ENCODE measurements at places on chromosomes 1 and 21.

DNA sequence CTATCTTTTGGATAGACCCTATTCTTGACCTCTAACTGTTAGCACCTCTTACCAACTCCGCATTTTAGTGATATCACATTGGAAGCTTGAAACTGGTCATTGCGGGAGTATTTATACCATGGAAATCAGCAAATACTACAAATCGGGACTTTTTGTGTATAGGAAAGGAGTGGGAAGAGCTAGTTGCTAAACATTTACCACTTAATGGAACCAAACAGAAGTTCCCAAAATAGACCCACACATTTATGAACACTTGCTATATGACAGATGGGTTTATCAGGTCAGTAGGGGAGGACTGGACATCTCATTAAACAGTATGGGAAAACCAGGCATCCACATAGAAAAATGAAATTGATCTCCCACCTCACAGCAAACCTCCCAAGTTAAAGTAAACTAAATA lies 29.4 kb downstream of the PHC2 start:
- no peak for DNase-seq

DNA sequence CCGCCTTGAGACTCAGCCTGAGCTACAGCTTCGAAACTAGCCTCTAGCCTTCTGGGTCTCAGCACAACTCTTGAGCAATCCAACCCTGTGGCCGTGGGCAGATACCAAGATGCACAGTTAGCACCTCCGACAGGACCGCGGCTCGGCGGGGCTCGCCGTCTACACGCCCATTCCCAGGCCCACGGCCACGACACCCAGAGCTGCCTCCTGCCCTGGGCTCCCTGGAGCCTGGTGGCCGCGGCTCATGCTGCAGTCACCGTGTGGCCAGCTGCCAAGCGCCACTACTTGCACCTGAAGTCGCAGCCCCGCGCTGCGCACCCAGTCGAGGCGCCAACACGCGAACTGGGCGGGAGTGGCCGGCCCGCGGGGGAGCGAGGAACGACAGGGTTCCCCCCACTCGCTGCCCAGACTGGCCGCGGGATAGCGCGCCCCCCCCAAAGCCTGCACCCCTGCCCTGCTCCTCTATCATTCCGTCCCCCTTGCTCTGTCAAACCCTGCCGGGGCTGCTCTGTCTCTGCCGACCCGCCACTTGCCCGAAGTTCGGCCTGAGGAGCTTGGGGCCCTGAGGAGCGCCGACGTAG lies 729 bp upstream of the CDCA8 start:
- peak; percentile 86 for DNase-seq

DNA sequence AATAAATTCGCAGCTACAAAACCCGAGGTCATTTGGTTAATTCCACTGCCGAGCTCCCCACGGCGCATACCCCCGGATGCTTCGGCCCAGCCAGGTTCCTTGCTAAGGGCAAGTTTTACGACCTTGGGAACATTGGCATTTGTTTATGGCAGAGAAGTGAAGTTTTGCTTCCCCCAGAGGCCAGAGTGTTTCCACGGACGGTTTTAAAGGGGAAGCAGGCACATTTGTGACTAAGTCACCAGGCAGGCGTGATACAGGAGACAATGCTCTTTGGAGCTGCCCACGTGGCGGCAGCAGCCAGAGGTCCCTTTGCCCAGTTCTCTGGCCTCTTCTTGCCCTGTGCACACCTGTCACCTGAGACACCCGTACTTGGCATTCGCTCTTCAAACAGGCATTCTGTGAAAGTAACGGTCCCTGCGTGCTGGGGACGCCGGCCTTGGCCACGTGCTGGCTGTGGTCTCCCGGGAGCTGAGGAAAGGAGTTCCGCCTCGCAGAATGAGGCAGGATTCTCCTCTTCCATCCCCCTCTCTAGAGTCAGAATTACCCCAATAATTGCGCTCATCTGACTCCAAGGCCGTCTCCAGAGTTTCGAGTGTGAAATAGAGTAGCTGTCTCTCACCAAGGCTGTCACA lies 138.3 kb downstream of the PRDM16 start:
- no peak for DNase-seq

DNA sequence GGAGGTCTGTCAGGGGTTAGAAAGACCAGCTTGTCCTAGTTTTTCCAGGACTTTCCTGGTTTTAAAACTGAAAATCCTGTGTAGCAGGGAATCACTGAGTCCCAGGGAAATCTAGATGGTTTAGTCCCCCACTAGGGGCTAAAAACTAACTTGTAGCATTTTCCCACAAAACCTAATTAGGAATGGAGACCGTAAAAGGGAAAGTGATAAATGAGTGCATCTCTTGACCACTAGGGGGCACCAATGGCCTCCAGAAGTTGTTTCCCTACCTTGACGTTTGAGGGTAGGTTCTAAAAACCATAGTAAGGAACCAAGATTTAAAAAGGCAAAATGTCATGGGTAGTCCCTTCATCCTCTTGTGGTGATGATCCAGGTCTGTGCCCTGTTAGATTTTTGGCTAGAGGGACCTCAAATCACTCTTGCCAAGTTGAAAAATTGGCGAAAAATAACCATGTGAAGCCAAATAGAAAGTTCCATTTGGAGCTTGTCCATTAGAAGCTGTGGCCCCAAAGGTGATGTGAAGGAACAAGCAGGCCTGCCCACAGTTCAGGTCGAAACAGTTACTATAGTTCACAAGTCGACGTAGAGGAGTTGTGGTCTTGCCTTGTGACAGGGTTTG lies 24.5 kb downstream of the CLIC6 start:
- DNase-seq = peak; percentile 81

- no peak for DNase-seq
Measured at GRCh38 chr1:43049481-43049880, 90.8 kb upstream of the SLC2A1 start.

- DNase-seq = peak; percentile 73
Measured at GRCh38 chr1:201282931-201283829, at the start of gene PKP1. Gene PKP1 (plus strand): TSS chr1:201283506. CDS start chr1:201283703, 197 bp downstream.

- DNase-seq = no peak
Measured at GRCh38 chr1:8431784-8432183, 113.9 kb downstream of the SLC45A1 start.

All from GM23248 (cell line).